ENCODE measurements at places on chromosomes 7 and 10. TPM values are rescaled to one million over a fixed set of nuclear protein-coding genes. Genes with fewer than 3 reads are reported as not detected.

GRCh38 chr7:142795339-142795863, 24.6 kb downstream of the PRSS2 start:
- no peak for DNase-seq

GRCh38 chr7:16365952-16366351, 55.4 kb downstream of the CRPPA start:
- DNase-seq = no peak

- DNase-seq = no peak
These were observed 45.8 kb upstream of the WIPI2 start for GRCh38 chr7:5143935-5144903.

- no peak for DNase-seq
These were observed 48.1 kb upstream of the LRGUK start for GRCh38 chr7:134078991-134079390.

DNA sequence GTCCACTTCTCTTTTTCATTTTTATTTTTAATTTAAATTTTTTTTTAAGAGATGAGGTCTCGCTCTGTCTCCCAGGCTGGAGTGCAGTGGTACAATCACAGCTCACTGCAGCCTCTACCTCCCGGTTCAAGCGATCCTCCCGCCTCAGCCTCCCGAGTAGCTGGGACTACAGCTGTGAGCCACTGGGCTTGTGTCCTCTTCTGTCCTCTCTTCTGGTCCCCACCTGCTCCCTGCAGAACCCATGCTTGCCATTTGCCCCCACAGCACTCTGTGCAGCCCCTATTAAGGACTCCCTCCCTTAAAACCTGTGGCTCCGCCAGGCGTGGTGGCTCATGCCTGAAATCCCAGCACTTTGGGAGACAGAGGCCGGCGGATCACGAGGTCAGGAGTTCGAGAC, 9.1 kb upstream of the FZD9 start:
- DNase-seq = no peak

DNA sequence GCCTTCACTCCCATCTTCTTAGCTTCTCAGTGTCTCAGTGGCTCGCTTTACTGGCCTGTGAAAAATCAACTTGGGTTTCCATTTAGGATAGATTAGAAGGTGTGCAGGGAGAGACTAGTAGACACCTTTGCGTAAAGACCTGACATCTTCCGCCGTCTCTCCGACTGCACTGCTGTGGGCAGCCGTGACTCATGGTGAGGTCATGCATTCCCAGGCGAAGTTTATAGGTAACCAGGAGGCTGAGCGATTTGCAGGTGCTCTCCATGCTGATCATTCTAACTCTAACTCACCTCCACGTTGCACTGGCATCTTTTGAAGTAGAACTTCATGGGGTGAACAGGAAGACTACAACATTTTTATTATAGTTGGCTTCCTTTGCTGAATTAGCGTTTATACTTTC, 68.0 kb upstream of the ZNF438 start:
- DNase-seq = no peak

GRCh38 chr7:111018960-111019736, 71.8 kb upstream of the LRRN3 start:
- no peak for DNase-seq

DNA sequence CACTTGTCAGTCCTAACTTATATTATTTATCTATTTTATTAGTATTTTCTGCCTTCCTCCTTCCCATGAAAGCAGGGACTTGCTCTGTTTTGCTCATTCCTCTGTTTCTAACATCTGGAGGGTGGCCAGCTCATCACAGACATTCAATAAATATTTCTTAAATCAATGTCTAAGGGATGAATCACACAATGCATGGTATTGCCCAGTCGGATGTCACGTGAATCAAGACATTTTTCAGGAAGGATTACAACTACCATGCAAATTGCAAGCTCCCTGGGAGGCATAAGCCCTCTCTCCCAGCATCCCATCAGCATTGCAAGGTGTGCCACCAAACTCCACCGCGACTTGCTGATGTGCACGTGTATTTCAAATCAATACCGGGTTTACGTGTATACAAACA, 146.6 kb upstream of the RNF32 start:
- no peak for DNase-seq

GRCh38 chr10:117926491-117926890, 120.2 kb downstream of the RAB11FIP2 start:
- no peak for DNase-seq

DNA sequence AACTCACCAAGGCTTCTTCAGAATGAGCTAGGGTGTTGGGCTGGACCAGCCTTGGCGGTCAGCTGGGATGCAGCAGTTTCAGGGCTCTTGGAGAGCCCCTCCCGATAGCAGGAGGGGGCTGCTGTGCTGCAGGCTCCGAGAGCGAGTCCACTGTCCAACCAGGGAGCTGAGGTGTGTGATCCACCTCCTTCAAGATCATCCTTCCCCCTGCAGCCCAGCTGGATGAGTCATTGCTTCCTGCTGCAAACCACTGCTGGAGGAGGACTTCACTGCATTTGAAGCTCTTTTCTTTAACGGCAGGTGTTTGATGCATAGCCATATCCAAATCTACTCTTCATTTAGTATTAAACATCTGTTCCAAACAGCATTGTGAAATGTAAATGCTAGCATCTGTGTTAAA, 54.2 kb upstream of the EBF3 start:
- DNase-seq = no peak

- no peak for DNase-seq
These were observed 102.4 kb downstream of the HIPK2 start for GRCh38 chr7:139675127-139676125.

- DNase-seq = no peak
These were observed 16.6 kb downstream of the SFTPD start for GRCh38 chr10:79932307-79932706.

DNA sequence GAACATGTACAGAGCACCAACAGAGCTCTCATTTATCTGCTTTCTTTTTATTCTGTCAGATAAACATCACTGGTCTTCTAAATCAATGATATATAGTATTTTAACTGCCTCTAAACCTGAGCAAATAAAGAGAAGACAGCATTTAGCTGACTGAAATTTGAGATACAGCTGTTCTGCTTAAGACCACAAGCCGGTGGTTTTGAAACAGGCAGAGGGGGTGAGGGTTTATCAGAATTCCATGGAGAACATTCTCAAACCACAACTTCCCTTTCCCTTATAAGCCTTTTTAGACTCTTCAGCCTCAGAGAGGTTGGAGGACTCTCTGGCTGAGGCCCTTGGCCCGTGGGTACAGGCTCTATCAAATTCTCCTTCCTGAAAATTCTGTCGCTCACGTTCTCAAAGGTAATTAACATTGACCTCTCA, 87.4 kb upstream of the RSU1 start:
- no peak for DNase-seq

GRCh38 chr10:12549297-12549696, 199.9 kb downstream of the CAMK1D start:
- DNase-seq = no peak

DNA sequence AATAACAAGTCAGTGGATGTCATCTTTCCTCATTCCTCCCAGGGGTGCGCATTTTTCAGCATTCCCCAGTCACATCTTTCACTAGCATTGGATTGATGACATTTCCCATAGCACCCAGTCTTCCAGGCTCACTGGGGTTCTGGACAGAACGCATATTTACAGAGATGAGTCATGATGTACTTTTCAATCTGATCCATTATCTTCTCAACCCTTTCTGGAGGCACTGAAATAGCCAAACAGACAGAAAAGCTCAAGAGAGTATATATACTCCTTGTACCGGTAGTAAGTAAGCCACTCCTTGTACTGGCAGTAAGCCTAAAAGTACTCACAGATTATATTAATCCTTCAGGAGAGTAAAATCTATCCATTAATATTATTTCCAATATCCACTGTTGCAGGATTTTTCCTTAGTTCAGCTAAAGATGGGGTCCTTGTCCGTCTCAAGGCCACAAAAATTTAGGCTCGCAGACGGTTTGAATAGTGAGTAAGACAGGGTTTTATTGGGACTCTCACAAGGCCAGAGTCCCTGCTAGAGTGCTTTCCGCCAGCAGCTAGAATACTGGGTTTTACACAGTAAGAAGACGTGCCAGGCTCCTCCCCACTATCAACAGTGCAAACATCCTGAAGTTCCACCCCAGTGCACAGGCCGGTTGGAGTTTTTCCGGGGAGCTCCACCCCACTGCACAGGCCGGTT, 60.8 kb downstream of the MDH2 start:
- peak; percentile 7 for DNase-seq

GRCh38 chr7:13639396-13639795, 350.1 kb downstream of the ETV1 start:
- DNase-seq = no peak

GRCh38 chr7:88377434-88377833, 70.7 kb upstream of the STEAP4 start:
- DNase-seq = no peak

- DNase-seq = no peak
These were observed 2.2 kb upstream of the RAMP3 start for GRCh38 chr7:45155357-45155900.

GRCh38 chr7:114051871-114052331, 133.1 kb upstream of the PPP1R3A start:
- DNase-seq = no peak

DNA sequence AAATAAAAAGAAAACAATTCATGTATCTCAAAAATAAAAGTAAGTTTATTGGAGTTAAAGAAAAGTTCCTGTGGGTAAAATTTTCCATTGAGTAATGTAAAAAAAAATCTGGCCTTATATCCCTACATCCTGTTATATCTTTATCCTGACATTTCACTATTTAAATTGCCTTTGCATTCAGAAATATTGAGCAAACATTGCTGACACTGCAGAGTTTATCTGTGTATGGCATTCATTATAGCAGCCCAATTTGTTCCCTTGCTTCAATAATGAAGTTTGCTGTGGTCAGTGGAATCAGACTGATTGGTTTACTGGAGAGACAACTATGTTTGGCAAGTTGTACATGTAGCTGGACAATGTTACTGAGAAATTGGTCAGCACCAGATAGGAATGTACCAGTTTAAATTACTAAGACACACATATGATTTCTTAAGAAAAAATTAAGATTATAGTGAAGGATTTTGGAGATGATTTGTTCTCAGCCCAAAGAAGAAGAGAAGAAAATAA, 271.7 kb downstream of the ANKRD7 start:
- no peak for DNase-seq

- no peak for DNase-seq
These were observed 96.5 kb upstream of the GJD4 start for GRCh38 chr10:35508647-35509046.

DNA sequence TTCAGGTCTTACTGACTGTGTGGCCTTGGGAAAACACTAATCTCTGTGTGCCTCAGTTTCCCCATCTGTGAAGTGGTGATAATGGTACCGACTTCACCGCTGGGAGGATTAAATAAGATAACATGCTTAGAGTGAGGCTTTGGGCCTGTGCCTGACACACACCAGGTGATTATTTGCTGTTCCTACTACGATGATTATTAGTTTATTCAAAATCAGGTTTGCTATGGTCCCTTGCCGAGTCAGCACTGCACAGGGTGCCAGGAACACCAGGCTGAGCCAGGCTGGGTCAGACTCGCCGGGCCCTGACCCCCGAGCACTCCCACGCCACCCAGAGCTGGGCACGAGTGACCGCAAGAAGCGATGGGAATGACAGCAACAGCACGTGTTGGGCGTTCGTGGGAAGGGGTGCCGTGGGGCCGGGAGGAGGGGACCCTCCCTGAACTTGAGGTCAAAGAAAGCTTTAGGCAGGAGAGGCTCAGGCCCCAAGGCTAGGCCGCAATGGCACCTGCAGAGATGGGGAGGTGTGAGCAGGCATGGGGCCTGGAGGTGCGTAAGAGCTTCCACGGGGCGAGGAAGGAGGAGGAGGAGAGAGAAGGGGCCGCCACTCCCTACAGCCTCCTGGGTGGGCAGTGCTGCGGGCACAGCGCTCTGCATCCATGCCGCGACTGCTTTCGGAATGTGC, 325.4 kb downstream of the DNAJB6 start:
- no peak for DNase-seq

GRCh38 chr10:109996225-109996624, 11.6 kb upstream of the ADD3 start:
- no peak for DNase-seq

DNA sequence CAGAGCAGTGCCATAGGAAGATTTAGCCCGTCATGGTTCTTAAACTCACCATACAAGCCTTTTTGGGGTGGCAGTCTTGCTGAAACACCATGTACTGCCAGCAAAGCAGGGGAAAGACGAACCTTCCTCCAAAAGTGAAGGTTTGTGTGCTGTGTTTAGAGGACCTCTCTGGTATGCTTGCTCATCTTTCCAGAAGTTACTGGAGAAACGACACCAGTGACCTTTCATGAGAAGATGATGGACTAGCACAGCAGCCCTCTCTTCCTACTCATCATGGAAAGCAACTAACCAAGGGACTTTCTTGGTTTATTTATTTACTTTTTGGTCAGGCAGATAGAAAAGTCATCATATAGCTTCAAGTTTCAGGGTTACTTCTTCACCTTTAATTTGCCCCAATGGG, 247.4 kb downstream of the PTEN start:
- DNase-seq = no peak

DNA sequence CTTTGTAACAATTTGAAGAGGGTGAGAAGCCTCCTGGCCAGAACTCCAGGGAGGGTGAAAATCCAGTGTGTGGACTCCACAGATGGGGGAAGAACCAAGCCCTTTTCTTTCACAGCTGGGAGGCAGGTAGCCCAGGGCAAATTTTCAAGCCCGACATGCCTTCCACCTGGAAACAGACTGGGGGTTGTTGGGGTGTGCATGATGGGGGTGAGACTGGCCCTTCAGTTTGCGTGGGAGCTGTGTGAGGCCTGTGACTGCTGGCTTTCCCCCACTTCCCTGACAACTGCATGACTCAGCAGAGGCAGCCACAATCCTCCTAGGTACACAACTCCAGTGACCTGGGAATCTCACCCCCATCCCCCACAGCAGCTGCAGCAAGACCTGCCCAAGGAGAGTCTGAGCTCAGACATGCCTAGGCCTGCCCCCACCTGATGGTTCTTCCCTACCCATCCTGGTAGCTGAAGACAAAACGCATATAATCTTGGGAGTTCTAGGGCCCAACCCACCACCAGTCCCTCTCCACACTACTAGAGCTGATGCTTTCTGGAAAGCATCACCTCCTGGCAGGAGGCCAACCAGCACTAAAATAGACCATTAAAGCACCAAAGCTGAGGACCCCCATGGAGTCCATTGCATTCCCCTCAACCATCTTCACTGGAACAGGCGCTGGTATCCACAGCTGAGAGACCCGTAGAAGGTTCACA, 445.4 kb downstream of the TFEC start:
- no peak for DNase-seq

- DNase-seq = no peak
These were observed 98.0 kb upstream of the PIK3CG start for GRCh38 chr7:106767078-106767477.

Gene IGF2BP3
- 50.5 TPM for polyA plus RNA-seq

Gene KAZALD1
- 24.5 TPM for polyA plus RNA-seq

Gene ZNF727
- polyA plus RNA-seq = not detected

Gene EIF5AL1
- 1.6 TPM for polyA plus RNA-seq

Gene PRTFDC1
- polyA plus RNA-seq = 15.4 TPM

Gene DDIT4
- not detected for polyA plus RNA-seq

Gene SPDYE9
- 0.39 TPM for polyA plus RNA-seq

Gene GNAT3
- not detected for polyA plus RNA-seq

Gene ODAD2
- polyA plus RNA-seq = 0.75 TPM

Gene ANKRD22
- not detected for polyA plus RNA-seq

Gene ABLIM1
- 60.8 TPM for polyA plus RNA-seq
